ENCODE measurements at places on chromosomes 1 and 21. TPM values are rescaled to one million over a fixed set of nuclear protein-coding genes. Genes with fewer than 3 reads are reported as not detected.

DNA sequence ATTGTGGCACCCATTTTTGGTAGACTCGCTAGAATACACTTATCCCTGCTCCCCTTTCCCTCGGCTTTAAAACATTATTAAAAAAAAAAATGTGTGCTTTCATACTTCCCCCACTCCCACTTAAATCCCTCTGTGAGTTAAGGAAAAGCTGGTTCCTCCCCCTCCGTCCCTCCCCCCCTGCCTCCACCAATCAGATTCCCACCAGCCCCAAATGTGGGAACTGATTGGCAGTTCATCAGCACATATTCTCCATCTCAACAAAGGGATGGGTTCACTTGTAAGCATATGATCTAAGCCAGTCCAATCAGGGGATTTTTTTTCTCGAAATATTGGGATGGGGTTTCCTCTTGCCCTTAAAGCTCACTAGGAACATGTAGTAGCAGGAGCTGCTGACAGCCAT is 10.8 kb upstream of the FYB2 start:
- DNase-seq: no peak

Gene SHISA4
- polyA plus RNA-seq: 12.6 TPM

Gene SLC1A7
- polyA plus RNA-seq: 0.10 TPM

GRCh38 chr1:213996320-213997037 is 8.7 kb downstream of the PROX1 start:
- no peak for DNase-seq

GRCh38 chr1:246126580-246126979 is 380.5 kb downstream of the SMYD3 start:
- DNase-seq: no peak

Gene SAMSN1
- polyA plus RNA-seq: 3.8 TPM

DNA sequence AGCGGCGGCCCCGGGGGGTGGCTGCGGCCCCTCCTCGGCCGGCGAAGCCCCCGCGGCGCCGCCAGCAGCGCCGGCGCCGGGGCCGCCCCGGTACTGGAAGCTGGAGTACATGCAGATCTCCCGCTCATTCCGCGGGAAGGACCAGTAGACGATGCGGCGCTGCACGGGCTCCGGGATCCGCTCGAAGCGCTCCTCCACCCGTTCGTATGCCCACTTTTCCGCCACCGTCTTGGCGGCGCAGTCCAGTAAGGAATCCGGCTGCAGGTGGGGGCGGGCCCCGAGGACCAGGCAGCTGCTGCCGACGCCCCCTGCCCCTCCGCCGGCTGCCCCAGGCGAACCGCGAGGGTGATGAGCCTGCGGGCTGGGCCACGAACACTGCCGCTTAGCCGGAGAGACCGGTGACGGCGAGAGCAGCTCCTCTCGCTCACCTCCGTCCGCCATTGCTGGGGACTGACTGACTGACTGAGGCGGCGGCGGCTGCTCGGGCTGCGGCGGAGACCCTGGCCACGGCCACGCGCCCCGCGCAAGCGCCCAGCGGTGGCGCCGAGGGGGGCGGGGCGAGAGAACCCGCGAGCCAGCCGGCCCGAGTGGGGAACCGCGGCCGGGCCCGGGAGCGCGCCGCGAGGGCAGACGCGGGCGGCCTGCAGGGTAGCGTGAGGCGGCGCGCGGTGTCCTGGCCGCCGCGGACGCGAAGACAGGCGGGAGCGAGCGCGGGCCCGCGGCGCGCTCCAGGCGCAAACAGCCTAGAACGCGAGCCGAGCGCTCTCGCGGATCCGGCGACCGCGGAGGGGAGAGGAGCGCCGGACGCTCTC is at the start of gene ZSWIM5:
Gene ZSWIM5 (minus strand): TSS at position 696 of the 812 bp plus-strand sequence. CDS start 255 bp downstream, at position 441.
- peak; percentile 54 for DNase-seq

Gene ERICH3
- polyA plus RNA-seq: 0.45 TPM

DNA sequence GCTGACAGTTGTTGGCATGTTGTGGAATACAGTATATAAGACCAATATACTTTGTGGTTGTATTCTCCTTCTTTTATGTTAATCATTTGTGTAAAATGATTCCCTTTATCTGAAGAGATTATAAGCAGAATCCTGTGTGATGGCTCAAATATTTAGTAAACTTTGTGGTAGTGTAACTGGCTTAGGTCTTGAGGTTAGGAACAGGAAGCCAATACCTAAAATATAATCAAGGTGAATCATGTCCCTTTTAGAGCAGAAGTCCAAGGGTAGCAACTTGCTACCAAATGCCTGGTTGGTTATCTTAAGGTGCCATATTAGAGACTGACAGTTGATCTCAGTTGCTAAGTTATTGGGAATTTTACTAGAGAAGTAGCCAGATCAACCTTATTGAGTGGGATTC is 398.5 kb upstream of the ADAMTS5 start:
- DNase-seq: no peak

DNA sequence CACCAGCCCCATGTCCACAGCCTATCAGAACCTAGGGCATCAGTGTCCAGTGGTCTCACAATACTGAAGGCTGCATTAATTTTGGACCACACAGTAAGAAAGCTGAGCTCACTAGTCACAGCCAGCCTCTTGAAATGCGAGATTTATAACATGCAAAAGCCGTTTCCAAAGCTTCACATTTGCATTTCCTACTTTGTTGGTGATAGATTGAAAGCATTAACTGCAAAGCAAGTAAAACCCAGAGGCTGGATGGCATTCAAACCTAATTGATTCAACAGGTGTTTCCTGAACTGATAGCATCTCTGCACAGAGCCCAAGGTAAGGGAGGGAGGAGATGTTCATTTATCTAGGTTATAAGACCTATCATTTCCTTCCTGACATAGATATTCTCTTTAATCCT is 410.1 kb downstream of the OMA1 start:
- peak; percentile 4 for DNase-seq

Gene MPZL1
- 148 TPM for polyA plus RNA-seq

DNA sequence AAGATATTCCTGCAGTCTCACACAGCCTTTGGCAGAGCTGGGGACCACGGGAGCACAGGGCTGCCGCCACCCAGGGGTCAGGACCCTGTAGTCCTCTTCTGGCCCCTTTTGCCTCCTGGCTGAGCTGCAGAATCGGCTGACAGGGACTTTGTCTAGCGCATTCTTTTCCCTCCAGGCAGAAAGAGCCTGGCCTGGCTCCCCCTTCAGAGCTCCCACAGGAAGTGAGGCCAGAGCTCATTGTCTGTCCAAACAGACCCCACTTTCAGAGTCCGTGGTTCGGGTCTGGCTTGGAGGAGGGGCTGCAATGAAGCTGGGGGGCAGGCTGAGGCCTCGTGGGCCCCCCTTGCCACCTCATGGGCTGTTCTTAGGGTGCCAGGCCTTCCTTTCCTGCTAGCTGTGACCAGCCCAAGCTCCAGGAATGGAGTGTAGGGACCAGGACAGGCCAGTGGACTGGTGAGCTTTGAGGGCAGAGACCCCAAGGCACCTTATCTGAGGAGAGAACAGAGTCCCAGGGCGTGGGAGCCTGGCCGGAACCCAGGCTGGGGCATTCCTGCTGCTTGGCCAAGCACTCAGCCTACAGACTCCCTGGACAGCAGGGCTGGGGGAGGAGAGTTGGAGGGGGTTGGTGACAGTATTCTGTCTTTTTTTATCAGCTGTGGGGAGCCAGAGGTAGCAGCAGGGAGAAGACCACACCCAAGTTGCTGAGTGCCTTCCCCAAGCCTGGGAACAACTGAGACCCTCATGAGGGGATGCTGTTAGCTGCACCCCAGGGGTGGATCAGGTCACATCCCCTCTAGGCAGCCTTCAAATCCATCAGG is 4.7 kb downstream of the CELSR2 start:
- peak; percentile 54 for DNase-seq

- no peak for DNase-seq
Observed at GRCh38 chr1:153248176-153248879, 11.2 kb upstream of the LORICRIN start.

DNA sequence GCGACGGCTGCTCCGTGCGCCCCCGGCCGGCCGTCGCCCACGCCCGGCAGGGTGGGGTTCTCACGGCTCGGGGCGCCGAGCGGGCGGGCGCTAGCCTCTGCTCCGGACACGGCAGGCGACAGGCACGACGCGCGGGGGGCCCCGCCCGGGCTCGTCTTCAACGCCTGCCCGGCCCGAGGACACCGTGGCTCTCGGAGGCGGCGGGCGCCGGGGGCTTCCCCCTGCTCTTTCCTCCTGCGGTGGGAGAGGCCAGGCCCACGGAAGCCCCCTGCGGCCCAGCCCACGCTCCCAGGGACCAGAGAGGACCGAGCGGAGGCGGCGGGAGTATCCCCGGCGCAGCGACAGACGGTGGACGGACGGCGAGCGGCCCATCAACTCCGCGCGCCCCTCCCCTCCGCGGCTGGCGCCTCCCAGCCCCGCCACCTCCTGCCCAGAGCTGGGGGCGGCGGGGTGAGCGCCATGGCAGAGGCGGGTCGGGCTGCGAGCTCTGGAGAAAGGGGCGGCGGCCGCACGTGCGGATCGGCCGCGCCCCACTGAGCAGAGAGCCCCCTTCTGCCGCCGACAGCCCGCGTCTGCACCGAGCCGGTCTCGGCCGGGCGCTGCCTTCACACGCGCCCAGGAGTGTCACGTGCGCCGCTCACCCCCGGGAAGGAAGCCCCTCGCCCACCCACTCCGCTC is at the start of the genes SHE and TDRD10:
Gene SHE (minus strand): TSS at position 347 of the 678 bp plus-strand sequence. CDS start 386 bp downstream, outside the sequence.
Gene TDRD10 (plus strand): TSS at position 154 of the 678 bp plus-strand sequence. CDS start 4,685 bp downstream, outside the sequence.
- DNase-seq: no peak

DNA sequence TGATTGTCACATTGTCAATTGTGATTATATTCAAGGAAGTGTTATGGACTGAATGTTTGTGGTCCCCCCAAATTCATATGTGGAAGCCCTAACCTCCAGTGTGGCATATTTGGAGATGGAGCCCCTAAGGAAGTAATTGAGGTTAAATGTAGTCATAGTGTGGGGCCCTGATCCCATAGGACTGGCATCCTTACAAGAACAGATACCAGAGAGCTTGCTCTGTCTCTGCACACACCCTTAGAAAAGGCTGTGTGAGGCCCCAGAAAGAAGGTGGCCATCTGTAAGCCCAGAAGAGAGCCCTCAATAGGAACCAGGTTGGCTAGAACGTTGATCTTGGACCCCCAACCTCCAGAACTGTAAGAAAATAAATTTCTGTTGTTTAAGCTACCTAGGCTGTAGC is 28.1 kb downstream of the VANGL1 start:
- DNase-seq: no peak
